ENCODE measurements at places on chromosomes 16 and 17.

DNA sequence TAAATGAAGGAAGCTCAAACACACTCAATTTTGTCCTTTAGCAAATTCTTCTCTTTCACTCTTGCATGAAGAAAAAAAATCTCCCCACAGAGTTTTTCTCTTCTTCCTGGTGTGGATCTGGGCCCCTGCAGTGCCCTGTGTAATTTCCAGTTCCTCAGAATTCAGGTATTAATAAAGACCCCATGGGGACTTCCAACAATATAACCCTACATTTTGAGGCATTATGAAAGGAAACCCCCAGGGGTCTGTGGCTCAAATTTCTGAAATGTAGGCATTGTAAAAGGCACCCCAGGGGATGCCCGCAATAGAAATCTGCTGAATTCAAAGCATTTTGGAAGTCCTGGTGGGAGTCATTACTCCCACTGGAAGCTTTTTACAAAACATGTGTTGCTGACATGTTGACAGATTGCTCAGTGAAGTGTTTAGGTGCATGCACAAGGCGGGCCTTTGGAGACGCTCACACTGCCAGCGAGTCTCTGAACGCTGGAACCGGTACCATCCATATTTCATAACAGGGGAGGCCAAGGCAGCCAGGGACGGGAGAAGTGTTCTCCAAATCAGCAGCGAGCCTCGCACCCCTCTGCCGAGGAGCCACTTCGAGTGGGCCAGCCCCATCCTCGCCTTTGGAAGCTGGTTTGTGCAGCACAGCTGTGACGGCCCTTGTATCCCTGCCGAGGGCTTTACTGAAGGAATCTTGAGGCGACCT lies 154.0 kb downstream of the ZNF423 start:
- no peak for DNase-seq

- no peak for DNase-seq
Observed at GRCh38 chr17:81402981-81403467, 7.8 kb downstream of the BAHCC1 start.

- DNase-seq: peak; percentile 84
Observed at GRCh38 chr17:80832888-80833583, 158.6 kb upstream of the CHMP6 start.

GRCh38 chr17:76958974-76959373 lies 90.8 kb downstream of the MGAT5B start:
- no peak for DNase-seq

DNA sequence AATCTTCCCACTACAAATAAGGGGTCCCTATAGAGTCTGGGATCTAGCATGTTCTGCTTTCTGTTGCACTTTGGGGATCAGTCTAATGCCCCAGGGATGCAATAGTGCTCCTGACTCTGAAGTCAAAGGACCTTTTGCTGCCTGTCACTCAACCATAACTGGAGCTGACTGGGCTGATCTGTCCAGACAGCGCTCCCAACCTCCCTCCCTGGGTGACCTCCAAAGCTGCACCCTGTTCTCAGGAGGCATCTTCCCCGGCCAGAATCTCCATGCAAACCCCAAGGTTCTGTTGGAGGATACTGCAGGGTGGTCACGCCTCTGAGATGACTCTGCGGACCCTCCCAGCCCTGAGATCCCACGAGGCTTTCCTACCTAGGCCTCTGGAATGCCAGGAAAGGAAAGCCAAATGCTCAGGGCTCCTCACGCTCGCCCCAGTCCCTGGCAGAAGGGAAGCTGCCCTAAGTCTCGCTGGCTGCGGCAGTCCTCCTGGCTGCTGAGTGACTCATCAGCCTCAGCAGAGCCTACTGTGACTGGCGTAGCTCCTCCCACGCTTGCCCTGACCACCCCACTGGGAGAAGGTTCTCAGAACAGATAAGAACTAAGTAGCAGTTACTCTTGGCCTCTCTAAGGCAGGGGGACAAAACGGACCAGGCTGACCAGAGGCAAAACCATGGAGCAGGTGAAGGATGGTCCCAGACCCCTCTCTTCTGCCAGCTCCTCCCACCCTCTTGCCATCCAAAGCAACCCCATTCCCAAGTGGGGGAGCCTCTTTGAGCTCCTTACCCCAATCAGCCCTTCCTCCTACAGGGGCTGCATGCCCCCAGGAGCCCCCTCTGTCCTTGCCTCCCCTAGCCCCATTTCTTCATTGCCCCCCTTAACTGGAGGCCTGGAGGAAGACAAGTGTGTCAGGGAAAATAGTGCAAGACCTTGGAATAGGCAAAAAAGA lies 124.1 kb upstream of the TNRC6C start:
- peak; percentile 67 for DNase-seq
